ENCODE measurements at places on chromosomes 3 and 15.

DNA sequence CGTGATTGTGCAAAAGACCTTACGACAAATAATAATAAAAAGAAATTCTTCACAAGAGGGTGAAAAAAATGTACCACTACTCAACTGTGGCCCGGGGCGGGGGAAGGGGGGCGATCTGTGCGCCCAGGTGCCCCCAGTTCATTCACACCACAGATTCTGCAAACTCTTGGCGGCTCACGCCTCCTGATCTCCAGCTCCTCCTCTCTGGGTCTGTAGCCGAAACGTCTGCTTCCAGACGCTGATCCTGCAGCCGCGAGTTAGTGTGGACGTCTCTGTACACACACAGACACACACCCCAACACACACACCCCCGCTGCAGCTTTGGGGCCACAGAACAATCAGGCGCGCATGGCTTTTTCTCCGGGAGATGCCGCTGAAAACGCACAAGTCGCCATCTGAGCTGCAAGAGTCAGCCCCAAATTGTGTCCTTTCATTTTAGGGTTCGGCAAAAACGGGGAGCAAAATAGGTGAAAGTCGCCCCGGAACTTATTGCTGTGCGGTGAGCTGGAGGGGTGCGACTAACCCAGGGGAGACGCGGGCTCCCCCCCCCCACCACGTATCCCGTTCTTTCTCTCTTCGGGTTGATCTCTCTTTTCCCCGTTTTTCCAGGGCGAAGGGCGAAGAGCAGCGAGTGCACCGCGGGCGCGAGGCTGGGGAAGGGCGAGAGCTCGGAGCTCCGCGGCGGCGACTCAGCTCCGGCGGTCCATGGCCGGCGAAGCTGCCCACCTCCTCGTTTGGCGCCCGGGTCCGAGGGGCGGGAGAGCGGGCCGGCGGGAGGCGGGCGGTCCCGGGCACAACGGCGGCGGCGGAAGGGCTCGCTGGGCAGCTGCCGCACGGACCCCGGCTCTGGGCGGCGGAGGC lies 505 bp upstream of the WNT5A start:
- no peak for DNase-seq

GRCh38 chr3:32992310-32992686 lies 40.9 kb downstream of the CCR4 start:
- DNase-seq: no peak

DNA sequence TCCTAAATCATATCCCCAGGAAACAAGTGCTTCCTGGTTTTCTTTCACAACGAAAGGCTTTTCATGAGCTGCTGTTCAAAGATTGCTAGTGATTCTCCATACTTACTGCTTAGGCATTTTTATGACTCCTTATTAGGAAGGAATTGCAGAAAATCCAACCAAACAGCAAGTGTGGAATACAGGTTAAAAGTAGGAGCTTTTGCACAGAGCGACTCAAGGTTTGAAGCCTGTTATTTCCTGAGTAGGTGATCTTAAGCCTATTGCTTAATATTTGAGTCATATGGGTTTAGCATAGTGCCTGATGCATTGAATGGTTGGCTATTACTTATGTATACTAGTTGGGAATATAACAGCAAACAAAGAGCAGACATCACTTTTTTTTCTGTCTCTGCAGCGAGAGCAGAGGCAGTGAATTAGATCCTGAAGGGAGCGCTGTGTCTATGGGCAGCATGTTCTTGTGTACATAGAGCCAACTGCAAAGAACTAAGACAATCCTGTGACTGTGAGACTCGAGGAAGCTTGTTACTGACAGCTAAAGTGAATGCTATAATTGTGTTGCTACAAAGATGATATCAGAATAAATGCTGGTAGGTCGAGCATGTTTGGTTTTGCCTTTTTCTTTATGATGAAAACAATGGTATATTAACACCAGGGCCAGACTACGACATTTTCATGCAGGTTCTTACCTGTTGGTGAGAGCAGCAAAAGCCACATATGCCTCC lies 6.3 kb downstream of the TM4SF1 start:
- DNase-seq: no peak

DNA sequence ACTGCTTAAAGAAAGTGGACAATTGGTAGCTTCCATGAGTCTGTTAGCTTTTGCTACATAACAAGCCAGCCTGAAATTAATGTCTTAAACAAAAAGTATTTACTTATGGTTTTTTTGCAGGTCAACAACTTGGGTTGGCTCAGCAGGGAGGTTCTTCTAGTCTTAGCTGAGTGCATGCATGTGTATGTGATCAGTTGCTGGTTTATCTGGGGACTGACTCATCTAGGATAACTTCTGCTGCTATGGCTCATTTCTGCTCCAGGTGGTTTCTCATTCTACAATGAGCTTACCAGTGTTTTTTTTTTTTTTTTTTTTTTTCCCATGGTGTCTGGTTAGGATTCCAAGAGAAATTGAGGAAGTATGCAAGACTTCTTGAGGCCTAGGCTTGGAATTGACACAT lies 244.7 kb downstream of the NSUN3 start:
- DNase-seq: no peak

DNA sequence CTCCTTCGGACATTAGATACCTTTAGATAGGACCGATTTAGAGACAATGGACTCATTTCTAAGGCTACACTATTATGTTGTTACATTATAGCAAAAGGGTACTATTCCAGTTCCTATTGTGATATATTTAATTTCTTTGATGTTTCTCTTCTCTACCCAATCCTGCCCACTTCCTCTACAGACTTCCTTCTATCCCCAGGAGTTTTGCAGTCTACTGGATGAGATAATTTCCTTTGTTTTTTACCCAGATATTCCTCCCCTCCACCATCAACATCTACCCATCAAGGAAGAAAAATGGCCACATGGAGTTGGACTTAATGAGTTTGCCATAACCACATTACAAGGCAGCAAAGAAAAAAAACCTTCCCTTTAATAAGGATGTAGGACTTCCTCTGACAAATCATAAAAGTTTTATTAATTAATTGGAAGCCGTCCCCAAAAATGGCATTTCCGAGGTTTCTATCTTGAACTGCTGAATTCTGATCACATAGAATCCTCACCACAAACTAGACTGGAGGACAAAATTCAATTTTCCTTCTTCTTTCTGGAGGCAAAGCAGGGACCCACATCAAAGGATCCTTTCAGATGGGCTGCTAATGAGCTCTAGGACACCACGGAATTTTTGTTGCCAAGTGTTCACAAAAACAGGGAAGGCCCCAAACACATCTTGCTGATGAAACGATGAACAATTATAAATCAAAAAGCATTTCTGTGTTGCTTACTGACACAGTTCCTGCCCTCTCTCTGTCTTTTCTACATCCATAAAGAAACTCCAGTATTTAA lies 33.4 kb downstream of the FRMD4B start:
- no peak for DNase-seq

- DNase-seq: no peak
Measured at GRCh38 chr15:70382762-70383458, 285.2 kb upstream of the TLE3 start.
